ENCODE measurements at places on chromosomes 11 and 22.

DNA sequence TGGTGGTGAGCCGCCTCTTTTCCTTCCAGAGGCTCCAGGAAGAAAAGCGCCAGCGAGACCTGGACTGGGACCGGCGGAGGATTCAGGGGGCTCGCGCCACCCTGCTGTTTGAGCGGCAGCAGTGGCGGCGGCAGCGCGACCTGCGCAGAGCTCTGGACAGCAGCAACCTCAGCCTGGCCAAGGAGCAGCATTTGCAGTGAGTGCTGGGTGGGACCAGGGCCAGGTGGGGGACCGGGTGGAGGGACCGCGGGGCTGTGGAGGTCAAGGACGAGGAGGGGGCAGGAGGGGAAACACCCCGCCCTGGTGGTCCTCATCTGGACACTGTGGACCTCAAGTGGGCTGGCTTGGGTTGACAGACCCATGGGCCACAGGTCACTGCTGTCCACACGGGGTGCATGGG, 17.4 kb downstream of the RIBC2 start:
- DNase-seq, result no peak

- peak; percentile 18 for DNase-seq
Measured at GRCh38 chr11:6099577-6099976, 7.9 kb upstream of the OR56B4 start.

DNA sequence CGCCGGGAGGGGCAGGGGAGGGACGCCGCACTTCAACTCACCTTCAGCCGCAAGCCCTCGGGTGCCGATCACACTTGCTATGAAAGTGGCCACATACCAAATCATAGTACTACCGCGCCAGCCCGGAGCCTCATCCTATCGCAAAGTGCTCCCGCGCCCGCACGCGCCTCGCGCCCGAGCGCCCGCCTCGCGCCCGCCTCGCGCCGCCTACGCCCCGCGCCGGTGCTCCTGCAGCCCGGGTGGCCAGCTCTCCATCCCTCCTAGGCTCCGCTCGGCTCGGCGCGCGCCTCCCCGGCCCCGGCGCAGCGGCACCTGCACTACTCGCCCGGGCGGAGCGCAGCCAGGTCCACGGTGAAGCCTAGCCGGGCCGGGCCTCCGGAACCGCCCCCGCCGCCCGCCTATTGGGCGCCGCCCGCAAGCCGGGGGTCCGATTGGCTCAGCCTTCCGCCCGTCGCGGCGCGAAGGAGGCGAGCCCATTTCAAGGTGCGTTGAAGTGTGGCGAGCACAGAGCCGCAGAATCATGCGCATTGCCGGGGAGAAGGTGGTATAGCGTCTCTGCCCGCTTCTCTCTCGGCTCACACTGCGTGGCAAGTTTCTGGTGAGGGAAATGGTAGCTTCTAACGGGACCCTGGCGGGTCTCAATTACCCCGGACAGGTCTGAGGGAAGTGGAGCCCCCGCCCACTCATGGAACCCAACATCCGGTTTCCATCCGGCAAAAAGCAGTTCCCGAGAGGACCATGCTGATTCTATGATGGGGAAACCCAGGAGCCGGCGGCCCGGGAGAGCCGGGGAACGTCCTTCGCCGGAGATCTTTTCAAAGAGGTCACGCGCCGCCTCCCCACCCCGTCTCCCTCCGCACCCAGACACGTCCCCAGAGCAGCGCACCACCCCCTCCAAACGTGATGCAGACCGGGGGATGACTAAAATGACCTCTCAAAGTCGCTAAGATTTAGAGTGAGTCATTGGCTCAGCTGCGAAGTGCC, at the start of gene IGSF9B:
IGSF9B (minus strand) TSS at position 319 of the 984 bp plus-strand sequence; CDS start at position 105, 214 bp downstream.
- peak; percentile 98 for DNase-seq

DNA sequence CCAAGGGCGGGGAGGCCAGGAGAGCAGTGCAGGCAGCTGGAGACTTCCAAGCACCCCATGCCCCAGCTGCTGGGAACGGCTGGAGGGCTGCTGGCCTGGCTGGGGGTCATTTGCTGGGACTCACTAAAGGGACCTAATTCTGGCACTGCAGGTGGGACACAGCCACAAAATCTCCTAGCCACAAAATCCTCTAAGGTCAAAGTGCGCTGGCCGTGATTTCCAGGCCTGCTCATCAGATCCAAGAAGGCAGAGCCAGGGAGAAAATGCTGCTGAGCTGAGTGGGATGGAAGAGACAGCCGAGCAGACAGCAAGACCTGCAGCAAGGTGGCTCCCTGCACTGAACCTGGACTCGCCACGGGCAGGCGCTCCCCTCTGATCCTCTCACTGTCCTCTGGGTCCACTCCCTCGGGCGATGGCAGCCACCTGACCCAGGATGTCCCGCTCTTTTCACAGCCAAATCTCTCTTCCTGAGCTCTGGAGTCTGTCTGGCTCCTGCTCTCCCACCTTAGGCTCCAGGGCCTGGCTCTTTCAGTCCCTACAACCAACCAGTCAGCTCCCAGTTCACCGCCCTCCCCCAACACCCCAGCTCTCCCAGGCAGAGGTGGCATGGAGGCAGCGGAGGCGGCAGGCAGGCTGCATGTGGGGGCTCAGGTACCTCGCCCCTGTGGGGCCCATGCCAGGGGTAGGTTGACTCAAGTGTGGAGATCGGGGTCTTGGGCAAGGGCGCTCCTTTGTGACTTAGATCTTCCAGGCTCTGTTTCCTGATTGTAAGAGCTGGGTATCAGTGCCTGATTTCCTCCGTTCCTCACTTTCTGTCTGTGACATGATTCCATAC, 14.5 kb downstream of the OVOL1 start:
- no peak for DNase-seq

- DNase-seq, result no peak
Measured at GRCh38 chr11:28529046-28529445, 420.9 kb downstream of the METTL15 start.

DNA sequence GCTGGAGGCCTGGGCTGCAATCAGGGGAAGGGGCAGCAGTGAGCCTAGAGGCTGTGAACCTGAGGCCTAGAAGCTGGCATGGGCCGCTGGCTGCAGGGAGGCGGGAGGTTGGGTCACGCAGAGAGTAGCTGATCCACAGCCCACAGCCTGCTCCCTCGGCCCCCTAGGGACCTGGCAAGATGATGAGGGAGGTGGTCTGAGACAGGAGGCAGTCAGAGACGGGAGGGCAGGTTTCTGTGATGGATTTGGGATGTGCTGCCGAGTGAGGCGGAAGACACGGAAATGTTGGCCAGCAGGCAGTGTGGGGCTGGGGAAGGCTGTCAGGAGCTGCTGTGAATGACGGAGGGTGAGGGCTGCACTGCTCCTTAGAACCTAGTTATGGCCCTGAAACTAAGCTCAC, 22.7 kb downstream of the LRFN4 start:
- no peak for DNase-seq

- peak; percentile 17 for DNase-seq
Measured at GRCh38 chr11:104343578-104343977, 179.6 kb upstream of the PDGFD start.

- no peak for DNase-seq
Measured at GRCh38 chr11:121543836-121544380, 91.1 kb upstream of the SORL1-AS1 start.

DNA sequence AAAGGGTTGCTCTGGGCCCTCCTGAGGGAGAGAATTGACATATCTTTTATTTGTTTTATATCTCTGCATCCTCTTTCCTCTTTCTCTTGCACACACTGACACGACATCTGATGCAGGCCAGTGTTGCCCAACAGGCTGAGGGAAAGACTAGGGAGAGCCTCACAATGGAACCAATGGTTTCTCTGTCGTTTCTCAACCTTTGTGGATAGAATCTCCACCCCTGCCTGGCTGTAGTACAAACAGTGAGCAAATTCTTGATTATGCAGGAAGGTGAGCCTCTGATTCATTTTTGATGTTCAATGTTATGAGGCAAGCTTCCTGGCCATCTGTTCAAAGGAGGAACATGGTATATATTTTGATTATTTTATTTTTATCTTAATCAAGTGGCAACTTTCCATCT, 49.8 kb upstream of the PLET1 start:
- DNase-seq, result no peak

DNA sequence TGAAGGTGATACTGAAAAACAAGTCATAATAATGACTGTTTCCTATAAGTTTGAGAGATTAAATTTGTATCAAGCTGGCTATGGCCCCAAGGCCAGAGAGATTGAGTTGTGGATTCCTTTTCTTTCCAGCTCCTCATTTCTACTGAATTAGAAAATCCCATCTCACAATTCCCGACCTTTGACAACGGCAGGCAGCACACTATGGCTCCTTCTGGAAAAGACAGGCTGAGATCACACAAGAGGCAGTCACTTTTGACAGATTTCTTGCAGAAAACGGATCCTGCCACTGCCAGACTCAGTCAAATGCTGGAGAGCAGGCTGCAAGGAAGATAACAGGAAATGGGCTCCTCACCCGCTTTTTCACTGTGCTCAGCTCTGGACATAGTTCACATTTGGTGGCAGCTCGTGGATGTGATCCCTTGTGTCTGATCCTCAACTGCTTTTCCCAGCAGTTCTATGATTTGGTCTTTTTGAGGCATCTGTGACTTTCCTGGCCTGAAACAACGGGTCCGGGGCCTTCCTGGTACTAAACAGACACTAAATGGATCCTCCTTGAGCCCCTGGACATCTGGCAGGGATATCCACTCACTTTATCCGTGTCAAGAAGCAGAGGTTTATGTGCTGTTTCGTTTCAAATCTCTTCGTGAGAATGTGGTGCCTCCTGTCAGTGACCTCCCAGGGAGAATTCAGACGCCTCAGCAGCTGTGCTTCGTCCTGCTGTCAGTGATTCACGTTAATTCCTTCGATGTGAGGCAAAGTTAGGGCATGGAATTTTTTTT, 26.1 kb upstream of the RTL6 start:
- DNase-seq, result no peak

GRCh38 chr22:29642694-29643093, 39.3 kb downstream of the NF2 start:
- DNase-seq, result no peak

DNA sequence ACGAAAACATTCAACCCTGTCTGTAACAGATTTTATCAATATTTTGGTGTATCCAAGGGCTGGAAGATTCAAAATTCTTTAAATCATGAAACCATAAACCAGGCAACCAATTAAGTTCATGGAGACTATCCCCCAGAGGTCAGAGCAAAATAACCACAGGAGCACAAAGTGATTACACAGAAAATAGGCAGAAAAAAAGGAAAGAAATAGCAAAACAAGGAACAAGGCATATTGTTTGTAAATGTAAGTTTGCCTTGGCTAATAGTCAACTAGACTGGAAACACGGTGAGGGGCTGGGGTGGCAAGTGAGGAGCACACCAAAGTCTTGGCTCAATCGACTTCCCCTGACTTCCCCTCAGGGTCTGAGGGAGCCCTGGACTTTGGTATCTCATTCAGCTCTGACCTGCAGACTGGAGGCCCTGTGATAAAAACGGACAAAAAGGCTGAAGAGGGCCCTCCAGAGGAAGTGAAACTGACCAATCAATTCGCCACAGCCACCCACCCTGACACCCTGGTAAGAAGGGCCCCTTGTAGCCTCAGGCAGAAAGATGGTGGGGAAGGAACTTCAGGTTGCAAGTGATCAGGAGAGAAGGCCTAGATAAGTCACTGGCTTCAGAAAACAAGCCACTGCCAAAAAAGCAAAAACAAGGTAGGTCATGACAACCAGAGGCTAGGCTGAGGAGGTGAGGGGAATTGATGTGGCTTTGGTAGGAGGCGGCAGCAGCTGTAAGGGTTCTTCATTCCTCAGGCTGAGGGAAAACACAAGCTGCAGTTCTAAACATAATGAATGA, 1.8 kb downstream of the SIK3 start:
- peak; percentile 61 for DNase-seq

GRCh38 chr11:111476956-111477355, 35.2 kb downstream of the BTG4 start:
- DNase-seq, result no peak

DNA sequence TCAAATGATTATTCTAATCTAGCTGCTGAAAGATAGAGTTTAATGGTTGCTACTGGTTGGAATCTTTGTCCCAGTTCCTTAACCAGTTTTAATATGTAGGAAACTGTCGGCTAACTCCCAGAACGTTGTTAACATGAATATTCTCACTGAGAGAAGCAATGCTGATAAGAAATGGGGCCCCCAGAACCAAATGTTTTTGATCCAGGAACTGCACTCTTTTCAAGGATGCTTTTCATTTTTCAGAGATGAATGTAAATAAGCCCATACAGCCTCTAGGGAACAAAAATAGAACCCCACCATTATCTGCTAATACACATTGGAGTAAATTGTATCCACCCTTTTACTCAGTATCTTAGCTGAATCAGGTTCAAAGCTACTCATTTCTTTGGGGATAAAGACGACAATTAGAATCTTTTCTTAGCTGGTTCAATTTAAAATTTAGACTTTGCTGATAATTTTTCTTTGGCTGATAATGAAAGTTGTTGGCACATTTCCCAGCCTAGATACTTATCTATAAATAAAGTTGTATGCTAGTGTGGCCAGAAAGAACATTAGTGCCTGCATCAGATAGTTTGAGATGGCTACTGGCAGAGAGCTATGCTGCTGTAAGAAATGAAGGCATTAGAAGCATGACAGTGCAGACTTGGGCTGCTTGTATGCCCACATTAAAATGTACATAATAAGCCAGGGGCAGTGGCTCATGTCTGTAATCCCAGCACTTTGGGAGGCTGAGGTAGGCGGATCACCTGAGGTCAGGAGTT, 323.3 kb upstream of the PDGFD start:
- DNase-seq, result no peak

GRCh38 chr11:96472085-96472484, 82.3 kb downstream of the JRKL start:
- peak; percentile 20 for DNase-seq

DNA sequence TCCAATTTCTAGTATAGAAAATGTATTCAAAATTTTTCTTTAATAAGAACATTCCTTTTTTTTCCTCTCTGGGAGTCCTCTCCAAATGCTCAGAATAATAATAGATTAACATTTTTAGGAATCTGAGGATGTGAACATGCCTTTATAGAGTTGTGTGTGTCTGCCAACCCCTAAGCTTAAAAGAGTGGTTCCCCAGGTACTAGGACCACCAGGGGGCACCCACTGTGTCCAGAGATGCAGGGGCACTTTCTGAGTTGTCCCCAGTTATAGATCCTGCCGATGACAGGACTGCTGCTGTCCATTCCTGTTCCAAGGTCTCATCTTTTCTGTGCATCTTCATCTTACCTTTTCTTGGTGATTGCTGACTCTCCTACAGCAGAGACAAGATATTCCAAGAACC, 27.0 kb upstream of the MICAL2 start:
- no peak for DNase-seq

DNA sequence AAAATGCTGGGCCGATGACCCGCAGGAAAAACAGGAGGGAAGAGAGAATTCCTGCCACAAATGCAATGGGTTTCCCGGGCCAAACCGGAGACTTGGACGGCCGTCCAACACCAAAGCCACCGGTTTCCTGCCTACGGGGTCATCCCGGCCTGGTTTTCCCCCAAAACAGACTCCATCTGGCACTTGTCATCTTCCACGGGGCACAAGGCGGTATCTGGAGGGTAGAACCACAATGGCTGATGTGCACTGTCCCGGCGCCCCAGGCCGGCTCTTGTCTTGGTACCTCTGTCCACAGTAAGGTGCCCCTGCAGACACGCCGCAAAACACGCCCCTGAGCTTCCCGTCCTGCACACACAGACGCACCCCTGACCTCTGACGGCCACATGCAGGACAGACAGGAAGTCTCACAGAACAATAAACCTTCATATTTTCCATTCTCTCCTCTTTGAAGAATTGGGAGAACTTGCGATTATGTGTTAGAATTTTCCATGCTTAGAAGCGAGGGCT, 20.1 kb downstream of the CELSR1 start:
- DNase-seq, result no peak

- DNase-seq, result no peak
Measured at GRCh38 chr11:128822130-128822529, 45.0 kb downstream of the KCNJ1 start.

GRCh38 chr11:10338287-10338686, 33.4 kb downstream of the ADM start:
- no peak for DNase-seq
